ENCODE measurements at places on chromosomes 5 and 9.

- peak; percentile 57 for DNase-seq
Measured at GRCh38 chr9:121498487-121499176, 1.0 kb downstream of the GGTA1 start.

GRCh38 chr5:14720236-14720923, 55.9 kb downstream of the OTULIN start:
- DNase-seq: peak; percentile 20

DNA sequence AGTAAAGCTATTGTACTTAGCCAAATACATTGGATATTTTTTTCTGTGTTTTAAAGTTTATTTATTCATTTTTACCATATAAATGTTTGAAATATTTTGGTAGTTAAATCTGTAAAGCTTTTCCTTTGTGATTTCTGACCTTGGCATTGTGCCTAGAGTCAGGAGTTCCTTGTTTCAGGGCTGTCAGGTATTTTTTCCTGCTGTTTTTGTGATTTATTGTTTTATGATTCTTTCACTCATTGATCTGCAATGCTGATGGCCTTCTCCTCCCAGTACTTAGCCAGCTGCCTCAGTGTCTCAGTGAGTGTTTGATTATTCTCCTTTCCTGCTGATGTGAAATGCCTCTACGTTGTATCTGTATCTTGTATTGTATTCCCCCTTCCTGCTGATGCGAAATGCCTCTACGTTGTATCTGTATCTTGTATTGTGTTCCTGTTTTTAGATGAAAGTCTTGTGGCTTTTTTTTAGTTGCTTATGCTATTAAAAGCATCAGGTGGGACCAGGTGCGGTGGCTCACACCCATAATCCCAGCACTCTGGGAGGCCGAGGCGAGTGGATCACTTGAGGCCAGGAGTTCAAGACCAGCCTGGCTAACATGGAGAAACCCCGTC, 61.0 kb downstream of the EHMT1 start:
- peak; percentile 36 for DNase-seq

- DNase-seq: peak; percentile 98
Measured at GRCh38 chr9:92444841-92445240, 20.6 kb upstream of the OMD start.

GRCh38 chr9:127182901-127183746, 60.7 kb upstream of the ANGPTL2 start:
- peak; percentile 59 for DNase-seq

GRCh38 chr9:100499460-100499859, 26.5 kb downstream of the TMEFF1 start:
- no peak for DNase-seq

GRCh38 chr5:59596586-59597350, 296.8 kb downstream of the PDE4D start:
- DNase-seq: peak; percentile 60

DNA sequence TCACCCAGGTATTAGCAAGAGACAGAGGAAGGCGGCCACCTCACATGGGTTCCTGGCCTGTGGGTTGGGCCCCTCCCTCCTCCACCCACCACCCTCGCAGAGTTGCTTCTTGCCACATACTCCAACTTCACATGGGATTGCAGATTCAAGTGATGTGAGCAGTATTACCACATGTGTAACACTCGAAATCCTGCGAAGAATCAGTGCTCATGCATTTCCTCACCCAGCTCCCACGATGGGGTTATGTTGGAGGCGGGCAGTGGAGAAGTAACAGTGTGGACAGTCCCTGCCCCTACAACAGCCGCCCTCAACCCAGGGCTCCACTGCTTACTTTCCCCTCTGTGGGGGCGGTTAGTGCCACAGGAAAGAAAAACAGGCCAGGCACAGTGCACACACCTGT, 3.9 kb upstream of the FBP1 start:
- no peak for DNase-seq
